Activated T-helper 1 cell treated with Interleukin-2 at 50 U/mL for 16 hours (primary cell): ENCODE measurements at places on chromosomes 6 and 20.
A peak's percentile ranks its signal among the peaks of the same experiment; 100 is the strongest.

DNA sequence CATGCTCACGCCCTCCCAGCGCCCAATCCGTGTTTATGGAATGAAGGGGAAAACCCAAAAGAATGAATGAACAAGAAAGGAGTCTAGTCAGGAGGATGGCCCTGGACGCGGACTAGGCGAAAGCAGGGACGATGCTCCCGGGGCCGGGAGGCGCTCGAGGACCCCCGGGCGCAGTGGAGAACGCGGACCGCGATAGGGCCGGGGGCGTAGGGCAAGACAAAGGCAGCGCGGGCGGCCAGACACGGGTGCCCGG is 758 bp downstream of the GCLC start:
- DNase-seq = no peak

- no peak for DNase-seq
Measured at GRCh38 chr6:46012834-46013233, 2.8 kb downstream of the CLIC5 start.

DNA sequence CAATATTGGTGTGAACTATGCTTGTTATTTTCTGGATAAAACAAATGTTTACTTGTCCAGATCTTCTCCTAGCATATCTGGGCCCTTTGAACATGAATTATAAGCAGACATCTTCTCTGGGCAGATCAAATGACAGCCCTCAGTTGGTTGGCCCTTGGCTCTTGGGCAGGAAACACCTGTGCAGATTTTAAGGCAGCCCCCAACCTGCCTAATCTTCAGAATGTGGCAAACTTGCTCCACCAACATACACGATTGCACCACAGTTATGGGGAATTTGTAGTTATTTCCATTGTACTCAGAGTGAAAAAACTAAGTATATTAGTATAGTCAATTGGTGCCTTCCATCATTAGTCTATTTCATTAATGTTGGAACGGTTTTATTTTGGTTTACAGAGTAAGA is 94.9 kb upstream of the KCNK16 start:
- DNase-seq = no peak

DNA sequence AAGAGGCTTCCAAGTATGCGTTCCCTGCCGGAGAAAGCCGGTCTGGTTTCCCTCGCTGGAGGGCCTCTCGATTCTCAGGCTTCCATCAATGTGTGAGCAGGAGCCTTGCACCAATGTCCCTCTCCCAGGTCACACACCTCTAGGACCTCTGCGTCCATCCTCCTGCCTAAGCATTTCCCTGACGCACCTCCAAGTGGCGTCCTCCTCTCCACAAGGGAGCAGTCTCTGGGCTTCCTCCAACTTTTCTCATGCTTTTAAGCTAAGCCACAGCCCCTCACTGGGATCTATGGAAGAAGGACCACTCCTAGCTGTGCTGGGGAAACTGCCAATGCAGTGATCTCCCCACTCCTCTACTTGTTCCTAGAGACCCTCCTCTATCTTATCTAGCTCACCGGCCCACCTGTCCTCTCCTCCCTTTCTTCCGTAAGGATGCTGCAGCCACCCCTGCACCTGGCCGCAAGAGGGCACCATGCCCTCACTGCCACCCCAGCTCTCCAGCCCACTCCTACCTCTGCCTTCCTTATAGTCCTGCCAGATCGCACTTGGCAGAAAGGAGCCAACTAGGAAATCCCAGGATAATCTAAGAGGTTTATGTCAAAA is 258.7 kb downstream of the LRFN2 start:
- peak; percentile 17 for DNase-seq

DNA sequence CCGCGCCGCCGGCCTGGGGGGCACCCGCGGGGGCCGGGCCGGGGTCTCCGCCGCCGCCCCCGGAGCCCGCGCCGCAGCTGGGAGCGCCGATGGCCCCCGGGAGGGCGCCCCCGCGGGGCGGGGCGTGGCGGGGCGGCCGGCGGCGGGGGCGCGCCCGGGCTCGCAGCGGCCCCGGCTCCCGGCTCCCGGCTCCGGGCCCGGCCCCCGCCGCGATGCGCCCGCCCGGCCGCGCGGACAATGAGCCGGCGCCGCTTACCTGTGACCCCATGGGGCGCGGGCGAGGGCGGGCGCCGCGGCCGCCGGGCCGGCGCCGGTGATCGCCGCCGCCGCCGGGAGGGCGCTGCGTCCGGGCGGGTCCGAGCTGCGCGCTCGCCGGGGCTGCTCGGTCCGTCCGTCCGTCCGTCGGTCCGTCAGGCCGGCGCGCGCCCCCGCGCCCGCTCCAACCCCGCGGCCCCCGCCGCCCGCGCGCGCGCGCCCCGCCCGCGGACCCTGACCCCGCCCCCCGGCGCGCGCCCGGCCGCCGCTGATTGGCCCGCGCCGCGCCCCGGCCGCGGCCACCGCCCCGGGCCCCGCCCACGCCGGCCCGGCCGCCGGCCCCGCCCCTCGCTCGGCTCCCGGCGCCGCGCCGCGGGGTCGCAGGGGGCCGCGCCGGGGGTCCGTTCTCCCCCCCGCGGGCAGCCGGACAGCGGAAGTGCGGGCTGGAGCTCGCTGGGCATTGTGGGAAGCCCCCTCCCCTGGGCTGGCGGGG is at the start of gene ZBTB46:
ZBTB46 (minus strand) TSS at position 424 of the 748 bp plus-strand sequence. CDS start 40,507 bp downstream, outside the sequence.
- no peak for DNase-seq

GRCh38 chr6:51147756-51148155 is 329.1 kb downstream of the TFAP2B start:
- DNase-seq = no peak

DNA sequence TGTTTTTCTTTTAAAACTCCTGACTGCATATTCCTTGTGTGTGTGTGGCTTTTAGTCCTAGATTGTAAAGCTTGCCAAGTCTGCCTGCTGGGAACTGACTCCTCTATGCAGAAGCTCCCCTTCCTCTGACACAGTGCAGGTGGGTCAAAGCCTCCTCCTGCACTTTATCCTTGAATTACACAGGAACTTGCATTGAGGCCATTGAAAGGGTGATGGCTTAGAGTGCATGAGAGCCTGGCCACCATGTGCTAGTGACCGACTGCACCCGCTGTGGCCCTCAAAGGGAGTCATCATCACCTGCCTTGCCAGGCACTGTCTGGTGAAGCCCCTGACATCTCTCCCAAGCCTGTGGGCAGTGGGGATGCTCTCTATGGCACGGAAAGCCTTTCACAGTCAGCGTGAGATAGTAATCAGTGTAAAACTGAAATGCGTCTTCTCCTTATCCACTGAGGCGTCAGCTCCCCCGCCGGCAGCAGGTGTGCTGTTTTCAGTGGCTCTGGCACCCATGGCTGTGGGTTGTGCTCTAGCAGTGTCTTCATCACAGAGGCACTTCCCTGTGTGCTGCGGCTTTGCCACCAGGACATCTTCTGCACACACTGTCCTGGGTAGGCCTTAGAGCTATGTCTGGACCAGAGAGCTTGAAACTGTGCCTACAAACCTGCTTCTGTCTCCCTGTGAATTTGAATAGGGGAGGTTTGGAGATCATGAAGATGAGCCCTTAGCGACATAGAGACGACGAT is 87.9 kb downstream of the THBS2 start:
- no peak for DNase-seq

DNA sequence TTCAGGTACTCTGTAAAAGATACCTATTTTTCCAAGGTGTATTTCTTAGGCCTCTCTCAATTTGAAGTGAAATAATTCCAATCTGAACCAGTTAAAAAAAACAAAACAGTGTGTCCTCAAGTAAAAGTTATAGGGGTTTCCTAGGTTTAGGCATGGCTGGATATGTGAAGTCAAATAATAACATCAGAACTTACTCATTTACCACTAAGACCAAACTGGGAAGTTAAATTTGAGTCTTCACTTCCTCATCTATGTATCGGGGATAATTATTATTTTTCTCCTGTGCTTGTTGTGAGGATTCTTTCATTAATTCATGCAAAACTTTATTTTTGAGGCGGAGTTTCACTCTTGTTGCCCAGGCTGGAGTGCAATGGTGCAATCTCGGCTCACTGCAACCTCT is 86.2 kb upstream of the PTPRK start:
- no peak for DNase-seq

GRCh38 chr6:127186889-127187288 is 68.4 kb downstream of the RSPO3 start:
- DNase-seq = peak; percentile 3
